ENCODE measurements at places on chromosomes 2 and 18.

DNA sequence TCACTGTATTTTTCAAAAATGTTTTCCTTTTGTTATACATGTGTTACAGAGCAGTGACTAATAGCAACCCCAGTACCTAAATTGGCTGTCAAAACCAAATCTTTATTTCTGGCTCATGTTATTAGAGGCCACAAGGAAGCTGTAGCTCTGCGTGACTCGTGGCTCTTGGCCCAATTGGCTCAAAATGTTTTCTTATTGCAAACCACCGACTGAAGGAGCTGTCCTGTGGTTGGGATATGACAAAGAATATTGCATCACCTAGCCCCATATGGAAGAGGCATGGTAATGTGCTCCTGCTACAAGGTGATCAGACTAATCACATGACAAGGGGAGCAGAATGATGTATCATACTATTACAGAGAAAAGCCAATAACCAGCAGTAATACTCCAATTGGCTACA lies 1058.5 kb downstream of the CBLN2 start:
- DNase-seq: no peak

- no peak for DNase-seq
Observed at GRCh38 chr2:172893671-172894070, 158.0 kb downstream of the RAPGEF4 start.

DNA sequence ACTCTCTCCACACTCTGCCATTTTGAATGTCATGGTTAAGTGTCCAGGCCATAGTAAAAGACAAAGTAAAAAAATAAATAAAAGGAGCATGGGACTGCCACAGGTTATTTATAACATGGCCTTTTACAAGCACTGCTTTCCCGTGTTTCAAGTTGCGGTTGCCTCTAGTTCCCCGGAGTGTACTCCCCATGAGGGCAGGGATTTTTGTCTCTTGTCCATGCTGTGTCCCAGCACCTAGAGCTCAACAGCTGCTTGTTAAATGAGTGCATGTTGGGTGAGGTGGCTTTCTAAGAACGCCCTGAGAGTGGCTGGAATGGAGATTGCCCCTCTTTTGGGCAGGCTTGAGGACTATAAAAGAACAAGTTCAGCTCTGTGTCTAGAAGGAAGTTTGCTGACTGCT lies 8.4 kb downstream of the CAVIN2 start:
- DNase-seq: no peak

DNA sequence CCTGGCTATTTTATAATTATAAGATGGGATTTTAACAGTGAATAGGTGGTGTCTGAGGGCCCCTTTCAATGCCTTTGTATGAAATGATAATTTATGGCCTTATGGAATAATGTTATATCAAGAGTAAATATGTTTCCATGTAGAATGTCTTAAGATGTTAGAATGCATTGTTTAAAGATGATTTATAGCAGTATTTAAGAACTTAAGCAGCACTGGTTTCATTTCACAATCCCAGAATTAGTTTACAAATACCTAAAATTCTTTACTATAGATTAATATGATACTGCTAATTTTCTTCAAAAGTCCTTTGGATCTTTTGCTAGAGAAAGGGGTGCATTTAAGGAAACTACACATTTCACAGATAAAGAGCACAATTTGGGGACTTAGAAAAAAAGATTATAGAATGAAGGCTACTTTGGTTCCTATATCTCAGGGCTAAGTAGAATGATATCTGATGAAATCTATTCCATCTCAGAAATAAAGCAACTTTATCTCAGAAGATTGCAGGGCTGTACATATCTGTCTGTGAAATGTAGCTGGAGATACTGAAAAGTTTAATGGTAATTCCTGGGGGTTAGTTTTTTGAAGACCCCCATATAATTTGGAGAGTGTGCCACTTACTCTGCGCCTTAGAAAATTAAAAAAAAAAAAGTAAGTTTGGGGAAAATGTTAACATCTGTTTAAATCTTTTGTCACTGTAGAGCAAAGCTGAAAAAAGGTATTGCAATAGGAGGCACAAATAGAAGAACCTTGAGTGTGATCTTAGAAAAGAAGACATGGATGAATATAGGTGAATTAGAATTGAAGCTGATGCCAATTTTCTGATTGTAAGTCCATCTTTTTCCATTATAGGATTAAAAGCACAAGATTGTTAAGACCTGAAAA lies 123.4 kb downstream of the GULP1 start:
- no peak for DNase-seq

DNA sequence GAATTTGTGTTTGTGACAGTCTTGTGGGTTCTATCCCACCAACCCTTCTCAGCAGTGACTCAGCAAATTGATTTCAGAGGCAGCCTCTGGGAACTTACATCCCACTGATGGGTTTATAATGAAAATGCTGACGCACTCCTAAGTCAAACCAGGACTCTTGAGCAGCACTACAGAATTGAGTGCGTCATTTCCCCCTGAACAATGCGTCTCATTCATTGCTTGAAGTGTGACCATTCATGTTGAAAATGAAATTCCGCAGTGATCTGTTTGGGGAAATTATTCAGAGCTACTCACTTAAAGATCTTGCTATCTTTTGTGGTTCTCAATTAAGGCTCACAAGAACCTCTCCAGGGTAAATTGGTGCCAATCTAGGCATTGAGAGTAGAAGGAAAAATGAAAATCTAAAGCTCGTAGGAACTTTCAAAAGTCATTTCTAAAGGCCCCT lies 417.7 kb upstream of the SLC14A2 start:
- no peak for DNase-seq

DNA sequence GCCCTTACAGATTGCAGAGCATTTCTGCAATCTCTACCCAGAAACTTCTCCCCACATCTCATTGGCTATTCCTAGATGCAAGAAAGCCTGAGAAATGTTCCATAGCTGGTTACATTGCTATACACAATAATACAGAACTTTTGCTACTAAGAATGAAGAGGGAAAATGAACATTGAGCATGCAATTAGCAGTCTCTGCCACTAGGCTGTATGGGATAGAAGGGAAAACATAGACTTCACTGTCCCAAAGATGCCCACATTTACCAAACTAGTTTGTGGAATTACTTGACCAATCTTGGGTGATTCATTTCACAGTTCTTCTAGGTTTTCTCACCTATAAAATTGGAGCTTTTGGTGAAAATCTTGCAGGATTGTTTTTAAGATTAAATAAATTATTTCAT lies 265.7 kb upstream of the NT5C1B start:
- DNase-seq: no peak

- DNase-seq: no peak
Observed at GRCh38 chr2:65061910-65062339, 5.7 kb downstream of the CEP68 start.

GRCh38 chr18:67514901-67515540 lies 1.5 kb downstream of the DSEL start:
- DNase-seq: no peak

- DNase-seq: no peak
Observed at GRCh38 chr18:73318739-73319479, 451.1 kb upstream of the NETO1 start.

DNA sequence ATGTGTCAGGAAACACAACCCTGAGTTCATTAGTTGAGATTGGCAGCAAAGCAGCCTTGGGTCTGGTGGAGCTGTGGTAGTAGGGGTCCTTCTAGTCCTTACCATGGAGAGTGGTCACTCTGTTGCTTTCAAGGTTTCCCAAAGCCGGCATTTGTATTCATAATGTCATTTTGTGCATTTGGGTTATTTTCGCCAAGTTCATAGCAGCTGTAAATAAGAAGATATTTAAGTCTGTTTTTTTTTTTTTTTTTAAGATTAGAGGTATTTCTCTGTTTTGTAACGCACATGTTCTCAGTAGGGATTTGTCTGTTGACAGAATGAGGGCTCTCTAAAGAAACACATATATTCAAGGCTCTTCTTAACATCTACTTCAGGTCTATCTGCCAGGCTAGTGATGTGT lies 114.1 kb downstream of the PRPF40A start:
- DNase-seq: no peak

DNA sequence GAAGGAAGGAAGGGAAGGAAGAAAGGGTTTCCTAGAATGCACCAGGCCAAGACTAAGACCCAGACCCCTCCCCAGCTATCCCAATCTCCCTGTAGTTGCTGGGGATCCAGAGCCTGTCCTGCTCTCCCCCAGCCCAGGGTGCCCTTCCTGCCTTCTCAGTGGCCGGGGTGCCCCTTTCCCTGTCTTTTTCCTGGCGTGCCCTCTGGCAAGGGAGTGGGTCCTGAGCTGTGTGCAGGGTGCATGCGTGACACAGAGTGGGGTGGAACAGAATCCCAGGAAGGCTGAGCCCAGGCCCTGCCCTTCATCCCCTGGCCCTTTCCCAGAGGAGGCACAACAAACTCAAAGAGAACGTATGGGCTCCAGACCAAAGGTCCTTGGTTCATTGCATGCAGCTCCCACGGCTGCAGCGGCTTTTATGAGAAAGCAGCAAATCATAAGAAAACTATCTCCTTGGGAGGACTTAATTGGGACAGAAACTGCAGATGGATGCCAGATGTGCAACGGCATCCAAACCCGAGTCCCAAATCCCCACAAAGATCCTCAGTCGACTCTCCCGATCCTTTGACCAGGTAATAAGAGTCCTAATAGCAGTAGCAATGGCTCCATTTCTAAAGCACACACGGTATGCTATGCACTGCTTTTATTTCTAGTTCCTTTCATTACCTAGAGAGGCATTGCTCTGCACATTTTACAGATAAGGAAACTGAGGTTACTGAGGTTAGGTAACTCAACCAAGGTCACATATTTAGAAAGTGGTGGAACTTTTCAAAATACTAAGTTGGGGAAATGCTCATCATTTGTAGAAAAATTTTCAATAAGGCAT lies 12.7 kb upstream of the ARID5A start:
- no peak for DNase-seq

DNA sequence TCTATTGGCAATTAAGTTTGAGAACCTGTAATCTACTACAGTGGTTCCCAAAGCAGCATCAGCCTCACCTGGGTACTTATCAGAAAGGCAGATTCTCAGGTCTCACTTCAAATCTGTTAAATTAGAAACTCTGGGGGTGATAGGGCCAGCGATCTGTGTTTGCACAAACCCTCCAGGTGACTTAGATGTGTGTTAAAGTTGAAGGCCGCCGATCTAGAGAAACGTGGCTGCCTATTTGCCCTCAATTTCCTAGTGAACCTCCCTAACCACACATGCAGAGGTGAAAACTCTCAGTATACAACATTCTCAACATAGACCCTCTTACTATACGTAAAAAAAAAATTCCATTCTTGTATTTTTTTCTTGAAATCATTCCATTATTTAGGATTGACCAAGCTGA lies 14.2 kb downstream of the KLHL41 start:
- no peak for DNase-seq

DNA sequence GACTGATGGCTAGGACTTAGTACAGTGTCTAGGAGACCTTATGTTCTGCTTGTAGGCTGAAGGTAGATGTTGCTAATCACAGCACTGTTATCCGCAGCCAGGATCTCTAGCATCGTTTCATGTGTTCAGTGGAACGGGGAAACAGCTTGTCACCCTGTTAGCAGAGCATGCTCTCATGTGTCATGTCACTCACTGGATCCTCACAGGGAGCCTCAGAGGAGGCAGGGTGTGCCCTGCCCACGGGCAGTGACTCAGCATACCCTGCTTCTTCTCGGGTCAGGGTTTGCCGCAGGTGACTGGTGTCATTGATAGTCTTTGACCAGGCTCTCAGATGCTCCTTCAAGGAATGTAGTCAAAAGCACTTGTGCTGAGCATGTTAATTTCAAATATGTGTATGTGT lies 44.4 kb downstream of the RPIA start:
- DNase-seq: no peak

DNA sequence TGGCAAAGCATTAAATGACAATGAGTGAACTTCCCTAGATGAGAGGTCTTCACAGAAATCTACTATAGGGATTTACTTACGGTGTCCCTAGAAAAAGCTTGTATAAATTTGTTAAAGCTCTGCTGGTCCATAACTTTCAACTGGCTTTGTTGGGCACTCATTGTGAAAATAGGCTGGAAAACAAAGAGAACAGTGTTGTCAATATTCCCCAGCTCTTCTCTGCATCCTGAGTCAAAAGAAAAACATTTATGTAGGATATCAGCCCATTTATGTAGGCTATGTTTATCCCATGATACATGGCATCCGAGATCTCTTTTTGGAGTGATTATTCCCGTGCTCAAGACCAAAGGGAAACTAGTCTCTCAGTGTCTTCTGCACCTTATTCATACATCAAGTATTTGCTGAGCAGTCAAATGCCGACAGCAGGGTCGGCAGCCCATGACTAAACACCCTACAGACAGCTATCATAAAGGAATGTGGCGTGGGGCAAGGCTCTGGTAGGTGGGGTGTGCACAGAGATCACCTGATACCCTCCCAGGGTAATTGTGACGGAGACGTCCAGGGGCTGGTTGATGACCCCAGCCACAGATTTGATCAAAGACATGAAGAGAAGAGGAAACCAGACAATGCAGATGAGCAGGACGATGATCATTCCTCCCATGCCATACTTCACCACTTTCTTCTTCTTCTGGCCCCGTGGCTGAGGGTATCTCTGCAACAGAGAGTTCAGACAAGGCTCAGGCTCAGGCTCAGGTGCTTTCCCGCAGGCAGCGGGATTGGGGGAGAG lies 155.9 kb downstream of the NAPG start:
- no peak for DNase-seq

DNA sequence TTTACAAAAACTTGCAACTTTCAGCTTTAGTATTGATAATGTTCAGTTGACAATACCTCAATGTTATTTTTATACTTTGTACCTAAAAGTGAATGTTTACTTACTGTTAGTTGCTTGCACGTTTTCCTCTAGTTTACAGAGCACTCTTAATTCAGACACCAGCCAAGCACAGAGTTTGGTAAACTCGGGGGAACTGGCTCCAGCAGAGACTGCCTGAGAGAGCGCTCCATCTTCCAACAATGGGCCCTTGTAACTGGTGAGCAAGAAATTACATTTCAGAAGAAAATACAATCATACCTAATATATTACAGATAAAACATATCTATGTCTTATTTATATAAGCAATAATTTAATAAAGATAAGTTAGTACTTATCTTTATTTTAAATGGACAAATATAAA lies 3.7 kb downstream of the FAM98A start:
- no peak for DNase-seq

DNA sequence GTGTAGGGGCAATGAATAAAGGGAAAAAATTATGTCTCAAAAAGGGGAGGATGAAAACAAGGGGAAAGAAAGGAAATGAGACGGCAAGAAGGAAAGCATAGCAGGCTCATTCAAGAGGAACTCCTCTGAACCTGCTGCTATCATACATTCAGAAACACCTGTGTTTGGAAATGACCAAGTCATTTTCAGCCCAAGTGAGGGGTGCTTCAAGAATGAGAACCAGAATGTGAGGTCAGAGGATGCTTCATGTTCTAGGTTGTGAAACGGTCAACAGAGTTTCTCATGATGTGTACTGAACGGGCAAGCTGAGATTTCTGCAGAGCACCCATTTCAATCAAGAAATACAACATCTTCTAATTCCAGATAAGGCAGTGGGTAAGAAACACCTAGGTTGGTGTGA lies 1367.2 kb upstream of the CELF4 start:
- no peak for DNase-seq

DNA sequence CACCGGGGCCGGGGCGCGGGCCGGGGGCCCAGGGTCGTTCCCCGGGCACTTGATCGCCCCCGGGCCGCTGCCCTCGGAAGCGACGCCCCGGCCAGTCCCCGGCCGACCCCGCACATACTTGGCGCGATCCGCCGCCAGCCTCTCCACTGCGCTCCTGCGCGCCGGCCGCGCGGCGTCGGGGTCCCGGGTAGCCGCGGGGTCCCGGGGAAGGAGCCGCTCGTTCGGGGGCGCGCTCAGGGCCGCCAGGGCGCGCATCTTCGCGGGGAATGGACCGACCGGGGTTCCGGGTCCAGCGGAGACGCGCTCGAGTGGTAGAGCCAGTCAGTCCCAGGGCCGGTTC lies 204 bp downstream of the FAM110C start:
- peak; percentile 24 for DNase-seq
